Astrocyte (in vitro differentiated cells and primary cell): ENCODE measurements at places on chromosomes 5 and 9.

DNA sequence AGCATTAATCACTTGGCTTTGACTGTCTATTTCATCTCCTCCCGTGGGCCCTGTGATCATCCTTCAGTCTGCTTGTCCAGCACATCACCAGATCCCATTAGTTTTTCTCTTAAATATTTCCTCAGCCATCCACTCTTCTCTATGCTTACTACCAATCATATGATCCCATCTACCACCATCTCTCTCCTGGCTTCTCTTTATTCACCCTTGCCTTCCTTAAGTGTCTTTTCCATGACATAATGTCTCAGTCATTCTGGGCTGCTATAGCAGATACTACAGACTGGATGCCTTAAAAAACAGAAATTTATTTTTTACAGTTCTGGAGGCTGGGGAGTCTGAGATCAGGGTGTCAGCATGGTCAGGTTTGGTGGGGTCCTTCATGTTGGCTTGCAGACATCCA, 208.4 kb upstream of the PPP1R2B start:
- peak; percentile 45 for DNase-seq

- DNase-seq = peak; percentile 66
These were observed 139.5 kb upstream of the DMRTA1 start for GRCh38 chr9:22307013-22307711.

DNA sequence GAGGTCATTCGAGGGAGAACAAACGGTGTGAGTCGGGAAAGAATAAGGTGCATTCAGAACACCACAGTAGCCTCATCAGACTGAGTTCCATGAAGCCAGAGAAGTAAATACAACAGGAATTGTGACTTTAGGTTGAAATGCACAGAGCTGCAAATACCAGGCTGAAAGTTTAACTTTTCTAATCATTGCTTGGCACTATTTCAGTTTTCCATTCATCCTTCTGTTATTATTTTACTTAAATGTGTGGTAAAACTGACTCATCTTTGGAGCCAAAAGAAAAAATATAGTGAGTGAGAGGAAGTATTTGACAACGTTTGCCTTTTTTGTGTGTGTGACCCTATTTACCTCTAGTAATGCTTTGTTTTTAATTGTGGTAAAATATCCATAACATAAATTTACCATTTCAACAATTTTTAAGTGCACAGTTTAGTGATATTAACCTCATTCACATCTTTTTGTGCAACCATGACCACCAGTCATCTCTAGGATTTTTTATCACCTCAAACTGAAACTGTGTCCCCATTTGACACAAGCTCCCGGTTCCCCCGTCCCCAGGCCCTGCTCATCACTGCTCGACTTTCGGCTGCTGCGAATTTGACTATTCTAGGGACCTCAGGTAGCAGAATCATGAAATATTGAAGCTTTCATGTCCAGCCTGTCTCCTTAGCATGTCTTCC, 166.8 kb downstream of the HSD17B3 start:
- peak; percentile 52 for DNase-seq

GRCh38 chr9:79976257-79977073, 404.7 kb downstream of the TLE4 start:
- DNase-seq = no peak
